ENCODE measurements at places on chromosomes 1 and 21.

DNA sequence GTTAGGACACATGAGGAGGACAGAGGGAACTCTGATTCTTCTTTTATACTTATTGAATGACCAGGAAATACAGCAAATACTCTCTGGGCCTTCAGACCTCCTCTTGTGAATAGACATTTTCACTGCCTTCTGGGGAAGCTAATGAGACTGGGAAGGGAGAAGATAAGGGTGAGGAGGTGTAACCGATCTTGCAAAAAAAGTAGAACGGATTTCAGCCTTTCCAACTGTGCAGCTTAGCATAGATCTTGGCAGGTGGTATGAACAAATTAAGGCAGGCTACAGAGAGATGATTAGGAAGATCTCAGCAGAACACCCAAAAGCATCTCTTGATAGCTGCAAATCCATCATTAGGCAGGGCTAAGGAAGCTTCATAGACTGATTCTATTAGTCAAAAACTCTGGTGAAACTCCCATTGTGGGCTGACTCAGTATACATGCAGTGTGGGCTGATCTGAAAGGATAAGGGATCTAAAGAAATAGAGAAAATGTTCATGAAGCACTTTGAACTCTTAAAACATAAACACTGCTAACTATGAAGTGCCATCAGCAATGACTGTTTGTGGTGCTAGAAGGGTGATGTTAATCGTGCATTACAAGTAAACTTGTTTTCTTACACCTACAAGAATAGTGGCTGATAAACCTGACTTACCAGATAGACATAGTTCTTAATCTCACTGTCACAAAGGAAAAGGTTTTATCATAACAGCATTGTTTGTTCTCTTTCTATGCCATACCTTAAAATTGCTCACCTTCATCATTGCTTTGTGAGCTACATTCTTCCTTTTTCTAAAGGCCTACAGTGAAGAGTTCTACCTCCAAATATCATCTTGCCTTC is 85.5 kb upstream of the PALMD start:
- no peak for DNase-seq

- DNase-seq = no peak
These were observed 47.8 kb downstream of the AK4 start for GRCh38 chr1:65195495-65196417.

GRCh38 chr1:165883056-165883455 is 55.6 kb downstream of the UCK2 start:
- DNase-seq = no peak

DNA sequence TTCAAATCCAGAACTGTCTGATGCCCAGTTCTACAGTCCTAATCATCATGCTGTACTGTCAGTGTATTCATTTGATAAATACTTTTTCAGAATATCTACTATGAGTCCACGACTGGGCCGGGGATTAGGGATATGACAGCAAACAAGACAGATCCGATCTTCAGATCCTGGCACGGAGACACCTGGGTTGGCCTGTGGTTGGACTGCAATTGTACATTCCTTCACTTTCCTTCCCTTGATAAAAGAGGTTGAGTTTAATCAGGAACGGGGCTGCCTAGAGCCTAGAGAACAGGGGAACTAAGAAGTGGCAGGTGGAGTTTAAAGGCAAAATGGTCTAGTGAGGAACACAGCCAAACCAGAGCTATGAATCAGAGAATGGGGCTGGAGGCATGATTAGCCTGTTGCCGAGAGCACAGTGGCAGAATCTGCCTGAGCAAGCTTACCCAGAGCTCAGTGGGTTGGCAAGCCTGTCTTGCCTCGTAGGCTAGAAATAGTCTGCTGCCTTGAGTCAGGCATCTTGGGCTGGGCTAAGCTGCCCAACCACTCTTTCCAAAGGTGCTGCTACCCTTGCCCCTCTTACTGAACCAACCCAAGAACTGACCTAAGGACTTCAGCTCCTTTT is 38.1 kb upstream of the PTCH2 start:
- no peak for DNase-seq

DNA sequence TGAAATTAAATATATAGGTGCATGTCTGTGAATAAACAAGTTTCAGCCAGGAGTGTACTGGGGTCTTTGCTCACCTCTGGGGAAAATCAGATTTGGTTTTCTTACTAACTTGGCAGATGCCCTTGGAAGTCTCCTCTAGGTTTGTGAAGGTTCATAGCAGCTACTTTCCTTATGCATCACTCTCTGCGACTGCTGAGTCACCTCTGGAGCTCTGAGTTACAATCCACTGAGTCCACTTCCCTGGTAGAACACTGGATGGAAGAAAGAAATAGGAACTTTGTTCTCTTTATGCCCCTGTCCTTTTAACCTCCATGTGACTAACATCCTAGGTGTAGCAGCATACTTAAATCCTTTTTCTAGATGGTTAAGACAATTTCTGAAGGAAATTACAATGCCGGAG is 4.4 kb upstream of the FASLG start:
- no peak for DNase-seq

DNA sequence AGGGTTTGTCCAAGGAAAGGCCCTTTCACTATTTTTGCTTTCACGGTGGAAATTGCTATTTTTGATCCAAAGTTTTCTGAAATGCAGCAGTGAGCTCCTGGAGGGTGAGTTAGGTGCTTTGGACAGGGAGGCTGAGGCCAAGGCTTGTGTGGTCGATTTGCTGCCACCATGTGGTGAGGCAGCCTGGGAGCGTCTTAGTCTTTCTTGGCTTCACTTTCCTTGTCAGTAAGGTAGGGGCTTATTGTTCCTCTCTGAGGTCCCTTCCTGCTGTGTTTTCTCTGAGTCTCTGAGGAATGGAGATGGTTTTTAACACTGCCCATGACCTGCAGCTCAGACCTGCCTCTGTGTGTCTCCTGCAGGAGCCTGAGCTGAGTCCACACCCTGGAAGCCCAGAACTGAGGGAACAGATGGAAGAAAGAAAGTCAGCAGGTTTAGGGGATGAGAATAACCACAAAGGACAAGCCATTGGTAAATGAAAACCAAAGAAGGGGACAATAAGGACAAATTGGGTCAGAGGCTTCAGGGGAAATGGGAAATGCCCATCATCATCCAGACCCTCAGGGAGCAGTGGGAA is 20.1 kb upstream of the S100A10 start:
- no peak for DNase-seq

DNA sequence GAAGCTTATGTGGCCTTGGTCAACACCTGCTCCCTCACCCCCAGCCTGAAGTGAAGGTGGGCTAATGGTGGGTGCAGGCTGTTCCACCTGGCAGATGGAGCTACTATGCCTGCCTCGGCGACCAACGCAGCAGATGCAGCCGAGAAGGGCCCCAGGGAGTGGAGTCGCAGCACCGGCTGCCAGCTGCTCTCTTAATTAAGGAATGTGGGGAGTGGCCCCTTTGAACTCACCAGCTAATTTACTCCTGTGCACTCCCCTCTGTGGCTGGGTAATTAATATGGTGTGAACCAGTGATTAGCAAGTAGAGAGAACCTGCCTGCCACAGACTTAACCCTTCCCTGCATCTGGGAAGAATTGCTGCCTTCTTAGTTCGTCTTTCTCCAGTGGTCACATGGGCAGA is 3.3 kb upstream of the SLAMF8 start:
- DNase-seq = peak; percentile 91
